ENCODE measurements at places on chromosomes 11 and 22.

- DNase-seq: no peak
Observed at GRCh38 chr11:11430431-11430830, 77.4 kb upstream of the CSNK2A3 start.

- DNase-seq: no peak
Observed at GRCh38 chr22:25134028-25134427, 65.6 kb upstream of the CRYBB3 start.

- no peak for DNase-seq
Observed at GRCh38 chr11:80841675-80842074, 1400.8 kb upstream of the TENM4 start.

DNA sequence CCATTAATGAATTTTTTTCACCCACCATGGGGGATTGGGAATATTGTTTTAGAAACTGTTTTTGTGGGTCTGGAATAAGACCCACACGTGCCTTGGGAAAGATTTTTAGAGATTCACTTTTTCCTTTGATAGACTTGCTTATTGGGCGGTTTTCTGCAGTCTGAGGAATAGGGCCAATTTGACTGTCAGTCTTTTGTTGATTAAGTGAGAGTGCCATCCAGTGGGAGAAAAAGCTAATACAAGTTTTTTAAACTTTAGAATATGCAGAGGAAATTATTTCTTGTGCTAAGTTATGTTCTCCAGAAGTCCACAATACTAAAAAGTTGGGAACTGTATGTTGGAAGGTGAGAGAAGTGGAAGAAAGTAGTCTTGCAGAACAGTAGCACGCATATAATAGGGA, 56.1 kb downstream of the PRMT3 start:
- no peak for DNase-seq

- DNase-seq: peak; percentile 87
Observed at GRCh38 chr11:47248664-47249377, at the start of gene ACP2. ACP2 (minus strand) TSS chr11:47248814; CDS start chr11:47248789, 25 bp downstream.

GRCh38 chr22:36856121-36856791, 4.5 kb upstream of the NCF4 start:
- peak; percentile 91 for DNase-seq

DNA sequence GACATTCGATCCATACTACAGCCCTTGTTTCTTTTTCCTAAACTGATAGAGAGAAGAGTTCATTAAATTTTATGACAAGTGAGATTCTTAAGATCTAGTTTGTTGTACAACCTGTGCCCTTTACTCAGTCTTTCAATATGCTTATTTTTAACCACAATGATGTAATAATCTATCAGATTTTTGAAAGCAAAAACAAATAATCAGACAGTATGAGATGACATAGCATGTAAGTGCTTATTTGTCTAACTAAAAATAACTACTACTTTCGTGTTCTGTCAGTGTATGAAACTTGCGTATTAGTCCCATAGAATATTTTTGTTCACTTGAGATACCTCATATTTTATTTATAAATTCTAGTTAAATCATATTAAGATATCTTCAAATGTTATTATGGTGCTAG, 33.2 kb downstream of the RAB39A start:
- no peak for DNase-seq

DNA sequence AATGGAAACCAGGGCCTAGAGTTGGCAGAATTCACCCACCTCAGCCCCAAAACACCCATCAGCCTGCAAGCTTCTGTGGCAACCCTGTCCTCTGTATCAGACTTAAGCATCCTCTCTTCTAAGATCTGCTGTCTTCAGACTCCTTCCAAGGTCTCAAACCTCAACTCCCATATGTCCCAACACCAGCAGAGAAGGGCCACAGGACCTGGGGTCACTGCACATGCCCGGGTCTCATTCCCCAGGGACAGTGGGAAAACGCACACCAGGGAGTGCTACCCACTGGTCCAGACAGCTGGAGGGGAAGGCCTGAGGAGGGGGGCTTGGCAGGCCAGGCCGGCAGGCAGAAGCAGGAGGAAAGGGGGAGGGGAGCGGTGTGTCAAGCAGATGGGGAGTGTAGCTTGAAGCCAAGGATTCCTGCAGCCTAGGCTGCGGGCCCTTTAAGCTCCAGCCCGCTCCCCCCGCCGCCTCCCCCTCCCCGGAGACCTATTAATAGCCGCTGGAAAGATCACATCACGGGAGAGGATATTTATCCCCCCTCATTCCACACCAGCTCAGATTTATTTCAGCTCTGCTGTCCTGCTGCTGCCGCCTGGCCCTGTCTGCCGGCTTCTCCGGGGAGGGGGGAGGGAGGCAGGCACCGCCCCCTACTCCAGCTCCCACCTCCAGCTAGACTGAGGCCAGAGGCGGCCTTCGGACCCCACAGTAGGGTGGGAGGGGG, 16.7 kb downstream of the BCL9L start:
- no peak for DNase-seq

GRCh38 chr11:59778122-59778521, 22.9 kb downstream of the STX3 start:
- no peak for DNase-seq

DNA sequence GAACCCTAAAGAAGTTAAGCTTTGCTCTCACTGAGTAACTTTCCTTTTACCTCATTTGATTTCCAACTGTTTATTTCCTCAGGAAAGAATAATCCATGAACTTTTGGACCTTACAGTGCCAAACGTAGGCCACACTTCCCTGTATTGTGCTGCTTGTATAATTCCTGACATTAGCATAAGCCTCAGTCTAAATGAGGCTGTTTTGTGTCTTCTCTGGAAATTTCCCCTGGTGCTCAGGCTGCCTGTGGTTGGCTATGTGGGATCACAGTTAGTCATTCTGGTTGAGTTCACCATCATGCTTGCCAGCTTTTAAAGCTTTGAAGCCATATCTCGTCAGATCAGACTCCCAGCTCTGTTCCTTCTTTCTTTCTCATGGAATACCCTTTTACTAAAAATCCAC, 107.0 kb downstream of the FAM76B start:
- DNase-seq: no peak

GRCh38 chr11:44931466-44931865, 19.2 kb downstream of the TP53I11 start:
- no peak for DNase-seq

- DNase-seq: no peak
Observed at GRCh38 chr11:102656528-102656927, 31.4 kb upstream of the MMP20 start.

DNA sequence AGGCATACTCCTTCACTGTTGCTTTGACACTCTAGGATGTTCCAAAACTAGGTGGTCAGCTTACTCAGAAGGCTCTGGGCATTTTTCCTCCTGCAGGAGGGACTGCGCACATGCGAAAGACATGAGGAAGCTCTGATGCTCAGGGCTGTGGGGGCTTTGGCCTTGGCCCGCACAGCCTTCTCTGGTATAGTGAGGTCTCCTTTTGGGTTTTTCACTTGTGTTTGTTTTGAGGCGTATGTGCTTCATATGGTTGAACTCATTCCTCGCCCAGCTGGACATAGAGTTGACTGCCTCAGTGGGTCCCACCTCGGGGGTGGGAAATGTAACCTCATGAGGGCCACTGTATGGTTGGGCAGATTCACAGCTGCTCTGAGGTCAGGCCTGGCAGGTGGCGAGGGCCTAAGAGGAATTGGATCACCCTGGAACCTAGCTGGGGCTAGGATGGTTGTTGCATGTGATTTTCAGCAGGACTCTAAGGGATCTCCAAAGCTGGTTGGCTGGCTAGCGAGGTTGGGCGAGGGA, 63.7 kb downstream of the PTPRJ start:
- DNase-seq: no peak

DNA sequence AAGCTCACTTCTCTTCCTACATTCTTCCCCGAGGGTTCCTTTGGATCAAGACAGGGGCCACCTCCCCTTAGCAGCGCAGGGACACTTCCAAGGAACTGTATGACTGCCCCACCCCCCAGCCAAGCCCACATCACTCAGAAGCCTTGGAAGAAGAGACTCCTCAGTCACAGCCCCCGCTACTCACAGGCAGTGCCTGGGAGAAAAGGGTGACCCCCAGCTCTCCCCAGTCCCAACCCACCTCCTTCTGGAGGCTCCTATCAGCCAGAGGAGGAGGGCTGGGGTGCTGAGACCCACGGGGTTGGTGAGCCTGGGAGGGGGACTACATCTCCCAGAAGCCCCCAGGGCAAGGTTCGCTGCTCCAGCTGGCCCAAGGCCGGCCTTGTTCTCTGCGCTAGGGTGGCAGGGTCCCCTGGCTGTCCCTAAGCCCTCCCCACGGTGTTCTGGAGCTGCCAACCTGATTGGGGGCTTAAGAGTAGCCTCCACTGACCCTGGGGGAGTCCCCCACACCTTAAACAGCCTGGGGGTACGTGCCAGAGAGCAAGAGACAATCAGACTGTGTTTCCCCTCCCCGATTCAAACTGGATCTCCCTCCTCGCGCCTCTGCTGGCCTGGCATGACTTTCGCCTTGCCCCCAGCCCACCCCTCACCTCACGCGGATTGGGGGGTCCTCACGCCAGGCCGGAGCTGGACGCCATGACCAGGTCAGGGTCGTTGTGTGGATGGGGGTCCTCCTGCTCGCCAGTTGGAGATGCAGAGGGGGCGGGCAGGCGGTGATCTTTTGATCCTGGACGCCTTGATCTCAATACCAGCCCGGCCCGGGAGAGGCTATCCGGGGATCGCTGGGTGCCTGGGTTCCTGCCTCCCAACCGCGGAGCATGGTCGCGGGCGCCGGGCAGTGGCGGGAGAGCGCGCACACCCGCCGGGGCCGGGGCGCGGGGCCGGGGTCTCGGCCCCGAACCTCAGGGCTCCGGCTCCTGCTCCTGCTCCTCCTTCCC, 838 bp downstream of the BCL9L start:
- peak; percentile 48 for DNase-seq

DNA sequence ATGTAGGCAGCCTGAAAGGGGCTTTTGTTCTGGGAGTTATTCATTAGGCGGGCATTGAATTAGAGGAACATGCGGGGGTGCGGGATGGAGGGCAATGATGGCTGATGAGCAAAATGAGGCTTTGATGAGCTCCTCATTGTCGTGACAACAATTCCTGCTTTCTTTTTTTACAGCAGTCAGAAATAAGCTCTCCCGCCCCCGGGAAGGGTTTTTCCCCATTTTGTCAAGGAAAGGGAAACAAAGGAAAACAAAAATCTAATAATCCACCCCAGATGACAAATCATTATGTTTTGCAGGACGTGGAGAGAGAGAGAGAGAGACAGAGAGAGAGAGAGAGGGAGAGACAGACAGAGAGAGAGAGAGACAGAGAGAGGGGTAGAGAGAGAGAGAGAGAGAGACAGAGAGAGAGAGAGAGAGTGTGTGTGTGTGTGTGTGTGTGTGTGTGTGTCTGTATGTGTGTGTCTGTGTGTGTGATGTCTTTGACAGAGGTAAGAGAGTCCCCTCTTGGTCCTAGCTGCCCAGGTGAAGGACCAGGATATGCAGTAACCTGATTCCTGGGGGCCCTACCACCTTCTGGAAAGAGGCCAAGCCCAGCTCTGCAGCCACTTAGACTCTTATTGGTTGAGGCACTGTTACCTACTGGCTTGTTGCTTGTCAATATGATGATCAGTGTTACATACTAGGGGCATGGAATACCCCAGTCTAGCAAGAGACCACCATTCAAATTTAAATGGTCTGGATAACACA, 46.7 kb upstream of the PARVA start:
- no peak for DNase-seq

DNA sequence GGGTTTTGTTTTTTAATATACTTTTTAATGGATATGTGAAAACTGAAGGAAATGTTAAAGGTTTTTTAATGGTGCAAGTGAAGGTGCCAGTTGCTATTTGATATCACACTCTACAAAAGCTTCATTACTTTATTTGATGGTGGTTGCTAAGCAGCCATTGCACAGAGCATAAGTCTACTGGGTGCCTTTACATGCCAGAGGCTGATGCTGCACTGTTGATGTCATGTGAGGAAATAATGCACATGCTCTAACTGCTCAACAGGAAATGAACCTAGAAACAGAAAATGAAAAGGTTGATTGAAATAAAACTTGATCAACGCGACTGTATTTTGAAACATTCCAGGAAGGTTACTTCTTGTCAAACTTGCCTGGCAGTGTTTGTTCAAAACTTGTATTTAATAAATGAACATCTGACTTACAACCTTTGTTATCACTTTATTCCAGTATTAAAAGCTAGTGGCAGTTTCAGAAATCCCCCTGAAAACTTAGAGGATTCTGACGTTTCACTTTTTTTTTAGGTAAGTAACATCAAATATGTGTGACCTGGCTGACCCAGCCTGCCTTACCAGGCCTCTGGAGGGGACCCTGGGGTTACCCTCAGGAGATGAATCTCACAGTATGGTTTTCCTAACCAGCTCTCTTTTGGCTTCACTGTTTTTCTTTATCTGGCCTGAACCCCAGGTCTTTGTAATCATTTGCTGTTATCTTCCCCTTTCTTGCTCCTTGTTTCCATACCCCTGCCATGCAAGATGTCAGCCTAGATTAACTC, 2.4 kb upstream of the ATP5MG start:
- peak; percentile 87 for DNase-seq

DNA sequence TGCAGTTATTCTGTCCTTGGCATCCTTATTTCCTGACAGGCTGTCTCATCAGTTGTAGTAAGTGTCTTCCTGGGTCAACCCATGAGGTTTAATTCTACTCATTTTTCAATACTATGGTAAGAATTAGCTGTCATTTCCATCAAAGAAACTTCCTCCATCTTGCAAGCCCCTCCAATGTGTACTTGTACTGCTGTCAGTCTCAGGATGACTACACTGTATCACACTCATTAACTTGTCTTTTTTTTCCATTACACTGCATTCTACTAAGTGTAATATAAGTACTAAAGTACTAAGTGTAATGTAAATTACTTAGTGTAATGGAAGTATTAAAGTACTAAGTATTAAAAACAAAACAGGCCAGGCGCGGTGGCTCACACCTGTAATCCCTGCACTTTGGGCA, 102.8 kb downstream of the CWF19L2 start:
- no peak for DNase-seq

DNA sequence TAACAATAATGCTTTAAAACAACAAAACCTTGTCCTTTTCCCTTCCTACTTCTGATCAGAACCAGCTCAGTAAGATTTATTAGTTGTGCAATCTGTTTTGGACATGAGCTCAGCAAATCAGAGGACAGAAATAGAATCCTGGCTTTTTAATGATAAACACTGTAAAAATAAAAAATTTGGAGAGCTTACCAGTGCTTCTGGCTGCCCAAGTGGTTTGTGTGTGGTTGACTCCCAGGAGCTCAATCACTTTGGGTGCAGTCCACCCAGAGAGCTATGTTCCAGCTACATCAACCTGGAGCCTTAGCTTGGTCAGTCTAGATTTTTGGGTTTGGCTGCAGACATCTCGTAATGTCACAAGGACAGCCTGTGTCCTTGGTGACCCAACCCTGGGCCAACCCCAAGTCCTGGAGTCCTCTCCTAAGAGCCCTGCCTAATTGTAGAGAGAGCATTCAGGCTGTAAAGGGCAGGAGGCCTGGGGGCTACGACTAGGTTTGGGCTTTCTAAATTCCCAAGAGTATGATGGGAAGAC, 28.5 kb downstream of the CD44 start:
- no peak for DNase-seq

- no peak for DNase-seq
Observed at GRCh38 chr11:69076129-69076791, 27.5 kb downstream of the TPCN2 start.

GRCh38 chr22:19331975-19332374, 40.5 kb upstream of the CLTCL1 start:
- DNase-seq: no peak

- no peak for DNase-seq
Observed at GRCh38 chr22:45473626-45474237, 29.0 kb upstream of the FBLN1 start.

Data from CD4-positive, alpha-beta T cell treated with Interleukin-1 beta for 1 hour (primary cell).